ENCODE measurements at places on chromosomes 5 and 9. TPM values are rescaled to one million over a fixed set of nuclear protein-coding genes. Genes with fewer than 3 reads are reported as not detected.

DNA sequence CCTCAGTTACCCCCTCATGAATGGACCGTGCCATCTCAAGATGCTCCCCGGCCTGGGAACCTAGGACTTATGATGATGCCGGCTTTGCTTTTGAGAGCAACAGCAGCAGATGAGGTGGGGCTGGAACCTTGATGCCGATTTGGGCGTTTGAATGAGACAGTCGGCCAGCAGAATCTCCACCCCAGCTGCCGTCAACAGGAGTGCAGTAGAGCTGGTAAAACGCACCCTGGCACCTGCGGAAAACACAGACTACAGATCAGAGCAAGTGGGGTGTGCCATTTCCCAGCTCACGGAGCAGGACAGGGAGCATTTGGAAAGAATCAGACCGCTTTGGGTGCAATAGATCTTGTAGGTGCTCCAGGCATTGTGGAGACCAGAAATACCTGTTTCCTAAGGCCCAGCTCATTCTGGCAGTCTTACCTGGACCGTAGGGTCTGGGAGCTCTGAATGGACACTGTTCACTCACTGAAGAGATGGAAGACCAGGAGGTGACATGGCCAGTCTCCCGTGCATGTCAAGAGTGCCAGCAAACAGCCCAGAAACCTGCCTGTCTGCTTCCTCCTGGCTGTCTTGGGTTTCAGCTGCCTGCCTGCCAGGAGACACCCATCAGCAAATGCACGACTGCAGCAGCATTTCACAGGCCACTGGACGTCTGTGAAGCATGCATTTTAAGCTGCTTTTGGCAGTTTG lies 317.7 kb upstream of the IRX4 start:
- no peaks in the 10 kb centered on the region for H3K36me3 ChIP-seq
- H3K4me1 ChIP-seq: no peaks in the 10 kb centered on the region
- H3K27ac ChIP-seq: no peak overlapping the region
- DNase-seq: no peak
- no peaks in the 10 kb centered on the region for H3K27me3 ChIP-seq

- H3K27ac ChIP-seq: no peak overlapping the region
- H3K4me1 ChIP-seq: no peaks in the 10 kb centered on the region
- no peaks in the 10 kb centered on the region for H3K36me3 ChIP-seq
- no peak overlapping the region for H3K4me3 ChIP-seq
- peaks cover 1% of the 10 kb centered on the region for H3K27me3 ChIP-seq
Measured at GRCh38 chr5:57025961-57026360, 74.0 kb upstream of the MIER3 start.

GRCh38 chr5:137315534-137316345 lies 183.4 kb downstream of the SPOCK1 start:
- DNase-seq: no peak
- no peak overlapping the region for H3K4me3 ChIP-seq
- H3K4me1 ChIP-seq: peaks cover 2% of the 10 kb centered on the region
- no peaks in the 10 kb centered on the region for H3K36me3 ChIP-seq
- peaks cover 11% of the 10 kb centered on the region for H3K27me3 ChIP-seq
- H3K27ac ChIP-seq: no peak overlapping the region

GRCh38 chr5:73196201-73196600 lies 23.2 kb downstream of the TMEM174 start:
- no peaks in the 10 kb centered on the region for H3K36me3 ChIP-seq
- no peaks in the 10 kb centered on the region for H3K4me1 ChIP-seq
- DNase-seq: no peak
- H3K4me3 ChIP-seq: no peak overlapping the region

HRCT1 gene
- total RNA-seq: 1.7 TPM

- DNase-seq: no peak
- H3K27me3 ChIP-seq: no peaks in the 10 kb centered on the region
- no peak overlapping the region for H3K4me3 ChIP-seq
- H3K36me3 ChIP-seq: no peaks in the 10 kb centered on the region
- no peak overlapping the region for H3K27ac ChIP-seq
Measured at GRCh38 chr9:84750152-84750865, 80.8 kb downstream of the NTRK2 start.

DNA sequence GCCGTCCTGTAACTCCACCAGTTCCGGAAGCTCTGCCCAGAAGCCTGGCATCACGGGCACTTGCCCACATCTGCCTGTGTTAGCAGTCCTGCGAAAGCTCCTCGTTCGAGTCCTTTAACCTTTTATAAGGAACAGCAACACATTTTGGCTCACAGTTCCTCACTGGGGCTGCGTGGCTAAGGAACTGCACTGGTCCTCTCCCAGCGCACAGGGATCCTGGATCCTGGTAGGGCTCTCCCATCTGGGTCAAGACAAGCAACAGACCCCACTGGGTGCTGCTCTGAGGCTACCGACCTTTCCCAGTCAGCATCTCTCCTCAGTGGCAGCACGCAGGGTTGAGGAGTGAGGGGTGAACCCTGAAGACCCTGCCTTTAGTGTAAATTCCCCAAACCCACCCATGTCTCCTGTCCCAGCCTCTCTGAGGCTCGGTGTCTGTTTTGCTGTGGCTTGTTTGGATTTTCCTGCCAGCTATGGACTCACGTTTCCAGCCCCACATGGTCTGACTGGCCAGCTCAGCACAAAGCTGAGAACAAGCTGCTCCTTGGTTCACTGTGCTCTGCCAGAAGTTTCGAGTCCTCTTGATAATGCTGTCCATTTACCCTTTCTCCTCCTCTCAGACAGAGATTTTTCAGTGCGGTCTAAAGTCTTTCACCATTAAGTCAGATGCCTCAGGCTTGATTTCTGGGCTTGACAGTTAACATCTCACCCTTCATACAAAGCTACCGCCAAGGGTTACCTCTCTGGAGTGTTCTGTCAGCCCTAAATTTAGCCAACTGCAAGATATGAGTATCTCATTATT lies 80.0 kb downstream of the AK8 start:
- no peak for DNase-seq
- no peaks in the 10 kb centered on the region for H3K4me1 ChIP-seq
- no peak overlapping the region for H3K4me3 ChIP-seq
- H3K27ac ChIP-seq: no peak overlapping the region
- H3K36me3 ChIP-seq: no peaks in the 10 kb centered on the region
- H3K27me3 ChIP-seq: peaks cover 56% of the 10 kb centered on the region

- no peaks in the 10 kb centered on the region for H3K36me3 ChIP-seq
- H3K27ac ChIP-seq: no peak overlapping the region
- H3K4me1 ChIP-seq: no peaks in the 10 kb centered on the region
- no peak overlapping the region for H3K4me3 ChIP-seq
- H3K27me3 ChIP-seq: peaks cover 2% of the 10 kb centered on the region
Measured at GRCh38 chr5:89441965-89442364, 559.0 kb upstream of the MEF2C start.

DNA sequence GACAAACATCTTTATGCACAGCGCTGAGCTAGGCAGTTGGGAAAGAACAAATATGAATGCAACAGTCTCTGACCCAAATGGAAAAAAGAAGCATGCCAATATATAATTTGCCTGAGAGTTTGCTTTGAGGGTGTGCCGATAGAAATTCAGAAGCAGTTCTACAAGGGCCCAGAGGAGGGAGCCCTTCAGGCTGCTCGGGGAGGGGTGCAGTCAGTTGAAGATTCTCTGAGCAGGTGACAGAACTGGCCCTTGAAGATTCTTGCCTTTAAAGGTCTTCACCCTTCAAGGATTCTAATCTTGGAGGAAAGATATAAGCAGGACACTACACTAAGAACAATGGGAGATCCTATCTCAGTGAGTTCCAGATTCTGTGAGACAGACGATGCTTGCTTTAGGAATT lies 3.7 kb upstream of the PAPPA start:
- no peak overlapping the region for H3K4me3 ChIP-seq
- H3K27ac ChIP-seq: no peak overlapping the region
- DNase-seq: no peak
- peaks cover 5% of the 10 kb centered on the region for H3K4me1 ChIP-seq

- H3K4me1 ChIP-seq: peaks cover 12% of the 10 kb centered on the region
- H3K36me3 ChIP-seq: no peaks in the 10 kb centered on the region
- no peak overlapping the region for H3K27ac ChIP-seq
Measured at GRCh38 chr9:70485273-70485858, 70.9 kb upstream of the KLF9 start.

ABO gene
- not detected for total RNA-seq

GAPVD1 gene
- total RNA-seq: 40.3 TPM

ZFP37 gene
- total RNA-seq: 4.4 TPM

Measured in IMR-90 (cell line).